GOT3 (cell line): ENCODE measurements at places on chromosomes 12 and 14.
A peak's percentile ranks its signal among the peaks of the same experiment; 100 is the strongest.

DNA sequence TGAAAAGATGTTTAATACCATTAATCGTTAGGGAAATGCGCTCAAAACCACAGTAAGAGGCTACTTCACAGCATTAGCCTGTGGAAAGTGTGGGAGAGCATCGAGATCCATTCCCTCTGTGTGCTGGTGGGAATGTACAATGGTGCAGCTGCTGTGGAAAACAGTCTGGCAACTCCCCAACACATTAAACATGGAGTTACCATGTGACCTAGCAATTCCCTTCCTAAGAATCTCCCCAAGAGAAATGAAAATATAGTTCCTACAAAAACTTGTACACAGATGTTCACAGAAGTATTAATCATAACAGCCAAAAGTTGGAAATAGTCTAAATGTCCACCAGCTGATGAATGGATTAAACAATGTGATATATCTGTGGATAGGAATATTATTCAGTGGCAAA is 23.8 kb downstream of the MLXIP start:
- DNase-seq: no peak

DNA sequence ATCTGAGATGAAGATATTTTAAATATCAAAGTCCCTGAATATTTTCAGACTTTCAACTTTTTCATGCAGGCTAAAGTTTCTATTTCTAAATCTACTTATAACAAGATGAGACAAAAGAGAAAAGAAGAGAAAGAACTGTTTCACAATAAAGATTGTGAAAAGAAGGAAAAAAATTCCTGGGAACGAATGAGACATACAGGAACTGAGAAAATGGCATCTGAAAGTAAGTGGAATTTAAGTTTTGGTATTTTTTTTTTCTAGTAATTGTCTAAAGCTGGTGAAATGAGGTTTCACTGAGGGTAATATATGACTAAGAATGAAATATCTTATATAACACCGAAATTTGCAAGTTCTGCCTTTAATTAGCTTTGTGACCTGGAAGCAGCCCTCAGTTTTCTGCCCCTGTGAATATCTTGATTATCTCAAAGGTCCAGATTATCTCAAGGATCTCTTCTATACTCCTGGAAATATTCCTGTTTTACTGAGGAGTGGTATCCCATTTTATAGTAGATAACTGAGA is 55.7 kb upstream of the PRPF39 start:
- DNase-seq: no peak

GRCh38 chr14:74501691-74502090 is 8.1 kb downstream of the ISCA2 start:
- no peak for DNase-seq

DNA sequence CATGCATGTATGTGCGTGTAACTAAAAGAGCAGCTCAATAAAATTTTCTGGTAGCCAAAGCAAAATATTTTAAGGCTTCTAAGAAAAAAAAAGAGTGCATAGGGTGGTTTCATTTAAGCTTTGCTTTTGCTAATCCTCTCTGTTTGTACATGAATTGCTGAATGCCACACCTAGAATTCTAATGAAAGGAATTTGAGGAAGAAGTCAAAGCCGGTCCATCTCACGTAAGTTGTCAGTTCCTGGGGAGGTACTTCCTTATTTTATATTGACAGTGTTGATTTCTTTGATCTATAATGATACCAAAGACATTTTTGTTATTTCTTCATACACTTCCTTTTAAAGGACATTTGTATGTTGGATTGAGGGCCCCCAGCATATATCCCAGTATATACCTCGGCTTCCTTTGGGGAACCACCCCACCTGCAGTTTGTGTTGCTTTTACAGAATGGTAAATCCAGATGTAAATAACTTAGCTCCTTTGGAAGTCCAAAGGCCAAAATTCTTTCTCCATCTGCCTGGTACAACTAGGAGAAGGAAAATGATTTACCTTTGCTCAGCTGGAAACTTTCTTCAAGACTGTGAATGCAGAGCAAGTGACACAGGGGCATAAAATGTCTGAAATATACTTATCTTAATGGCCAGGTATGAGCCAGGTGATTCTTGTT is 420.9 kb upstream of the ATP2B1 start:
- DNase-seq: no peak

DNA sequence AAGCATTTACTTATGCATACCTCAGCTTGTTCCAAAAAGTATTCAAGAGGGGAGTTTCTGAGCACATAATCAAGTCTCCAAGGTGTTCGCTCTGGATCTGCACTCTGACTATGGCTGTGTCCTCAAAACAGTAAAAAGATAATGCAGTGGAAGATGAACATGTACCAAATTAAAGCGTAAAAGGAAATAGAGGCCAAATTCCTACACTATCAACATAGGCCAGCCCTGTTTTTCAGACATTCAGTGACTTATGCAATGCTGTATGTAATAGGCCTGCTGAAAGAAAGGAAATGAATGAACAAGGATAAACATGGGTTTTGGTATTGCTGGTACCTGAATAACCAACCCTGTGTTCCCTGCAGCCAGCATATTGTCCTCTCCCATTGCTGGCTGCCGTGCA is 115.7 kb downstream of the SAMD4A start:
- DNase-seq: no peak

- no peak for DNase-seq
Measured at GRCh38 chr12:78651755-78652154, 212.8 kb upstream of the SYT1 start.

GRCh38 chr14:22848351-22849164 is 12.2 kb downstream of the MMP14 start:
- DNase-seq: no peak

- DNase-seq: peak; percentile 1
Measured at GRCh38 chr14:50333014-50333509, 20.9 kb downstream of the DMAC2L start.

- DNase-seq: no peak
Measured at GRCh38 chr12:110498984-110499706, 2.8 kb downstream of the VPS29 start.

- no peak for DNase-seq
Measured at GRCh38 chr12:109736552-109737108, 23.0 kb downstream of the FAM222A start.

- DNase-seq: no peak
Measured at GRCh38 chr12:71787580-71787979, 32.9 kb downstream of the RAB21 start.

DNA sequence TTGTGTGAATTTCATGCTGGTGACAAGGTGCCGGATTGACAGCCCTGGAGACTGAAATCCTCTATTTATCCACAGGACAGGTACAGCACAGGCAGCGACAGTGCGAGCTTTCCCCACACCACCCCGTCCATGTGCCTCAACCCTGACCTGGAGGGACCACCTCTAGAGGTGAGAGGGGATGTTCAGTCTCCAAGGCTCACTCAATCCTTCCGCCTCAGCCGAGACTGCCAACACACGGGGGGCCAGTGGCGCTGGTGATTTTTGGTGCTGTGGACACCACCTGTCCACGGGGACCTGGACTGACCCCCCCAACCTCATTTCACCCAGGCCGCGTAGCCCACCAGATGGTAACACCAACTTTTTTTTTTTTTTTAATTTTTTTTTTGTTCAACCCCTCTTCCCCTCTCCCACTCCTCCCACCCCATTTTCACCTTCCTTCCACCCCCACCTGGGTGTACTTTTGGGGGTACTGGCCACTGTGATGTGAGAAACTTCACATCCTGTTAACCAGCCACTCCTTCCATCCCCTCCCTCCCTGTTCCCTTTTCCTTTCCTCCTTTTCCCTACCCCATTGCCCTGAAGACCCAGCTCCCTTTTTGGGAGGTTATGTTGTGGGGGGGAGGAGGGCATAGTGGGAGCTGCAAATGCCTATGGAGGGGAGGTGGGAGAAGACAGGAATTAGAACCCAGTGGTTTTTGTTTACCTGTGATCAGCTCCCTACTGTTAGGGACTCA is 12.9 kb downstream of the PCBP2 start:
- no peak for DNase-seq

DNA sequence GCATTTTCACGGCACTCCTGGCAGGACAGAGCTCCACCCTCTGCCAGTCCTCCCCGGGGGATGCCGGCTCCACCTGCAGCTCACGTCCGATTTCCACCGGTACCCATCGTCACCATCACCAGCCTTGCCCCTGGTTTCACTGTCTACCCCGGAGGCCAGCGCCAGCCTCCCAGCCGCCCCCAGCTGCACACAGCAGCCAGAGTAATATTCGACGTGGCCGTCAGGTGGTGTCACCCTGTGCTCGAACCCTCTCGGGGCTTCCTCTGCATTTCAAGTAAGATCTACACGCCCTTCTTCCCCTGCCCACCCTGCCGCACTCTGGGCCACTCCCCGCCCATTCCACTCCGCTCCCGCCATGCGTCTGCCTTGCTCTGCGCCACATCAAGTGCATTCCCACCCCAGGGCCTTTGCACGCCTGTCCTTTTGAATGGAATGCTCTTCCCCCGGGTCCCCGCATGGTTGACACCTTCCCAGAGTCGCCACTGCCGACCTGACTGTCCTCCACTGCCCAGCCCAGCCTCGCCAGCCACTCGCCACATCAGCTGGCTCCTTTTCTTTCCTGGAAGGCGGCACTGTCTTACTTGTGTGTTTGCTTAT is 80.3 kb downstream of the ADGRD1 start:
- DNase-seq: no peak

DNA sequence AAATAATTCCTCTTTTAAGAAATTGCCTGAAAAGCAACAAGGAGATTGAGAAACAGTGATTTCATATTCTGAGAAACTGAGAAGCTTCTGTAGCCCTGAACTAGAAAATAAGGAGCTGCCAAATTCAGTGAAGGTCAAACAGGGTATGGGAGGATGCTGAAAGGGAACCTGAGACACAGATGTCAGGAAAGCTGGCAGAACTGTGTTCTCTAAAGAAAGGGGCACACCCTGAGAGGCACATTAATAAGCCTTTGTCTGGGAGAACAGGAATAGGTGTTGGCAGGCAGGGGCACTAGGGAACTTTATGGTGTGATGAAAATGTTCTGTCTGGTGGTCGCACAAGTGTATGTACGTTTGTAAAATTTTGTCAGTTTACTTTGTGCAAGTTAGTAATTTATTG is 29.6 kb downstream of the VRK1 start:
- DNase-seq: no peak

GRCh38 chr14:38199076-38199475 is 8.6 kb upstream of the SSTR1 start:
- DNase-seq: no peak

GRCh38 chr14:67265131-67265530 is 23.9 kb downstream of the PALS1 start:
- no peak for DNase-seq

GRCh38 chr14:33781236-33781635 is 169.6 kb downstream of the EGLN3 start:
- DNase-seq: no peak

GRCh38 chr12:109595321-109595902 is 21.8 kb downstream of the MVK start:
- DNase-seq: no peak

DNA sequence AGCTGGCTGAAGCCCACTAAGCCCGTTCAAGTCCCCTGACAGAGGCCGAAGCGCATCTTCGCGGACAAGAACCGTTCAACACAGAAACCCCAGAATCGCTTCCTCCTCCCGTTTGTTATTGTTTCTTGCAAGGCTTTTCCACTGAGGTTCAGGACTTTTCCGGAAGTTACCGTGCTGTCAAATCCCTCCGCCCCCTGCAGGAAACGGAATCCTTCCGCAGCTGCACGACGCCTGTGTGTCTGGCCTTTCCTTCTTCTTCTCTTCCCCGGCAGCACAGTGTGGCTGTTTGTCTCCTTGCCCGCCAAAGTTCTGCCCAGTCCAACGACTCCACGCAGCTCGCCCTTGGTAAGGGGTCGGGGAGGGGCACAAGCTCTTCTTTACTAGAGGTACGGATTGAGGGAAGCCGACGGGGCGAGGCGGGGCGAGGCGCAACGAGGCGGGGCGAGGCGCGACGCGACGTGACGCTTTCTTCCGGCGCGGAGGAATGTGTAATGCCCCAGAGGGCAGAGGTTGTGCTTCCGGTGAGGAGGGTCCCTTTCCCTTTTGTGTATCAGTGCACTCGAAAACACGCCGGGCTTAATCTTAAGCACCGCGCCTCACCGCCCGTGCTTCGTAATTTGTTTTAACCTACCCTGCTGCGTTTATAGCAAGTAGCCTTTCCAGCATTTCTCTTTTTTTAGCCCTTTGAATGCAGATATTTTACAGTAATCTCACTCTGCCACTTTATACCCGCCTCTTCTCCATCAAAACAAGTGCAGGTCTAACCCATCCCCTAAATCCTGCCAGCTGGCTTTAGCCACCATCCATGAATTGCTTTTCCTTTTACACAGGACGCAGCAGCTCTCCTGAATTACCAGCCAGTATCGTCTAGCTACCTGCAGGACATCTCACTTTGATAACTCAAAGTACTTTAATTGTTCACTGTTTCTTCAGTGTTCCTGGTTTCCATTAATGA is at the start of gene KDM5A:
Gene KDM5A (minus strand): TSS at position 179 of the 955 bp plus-strand sequence. CDS start 229 bp downstream, outside the sequence.
- DNase-seq: no peak
